ENCODE measurements at places on chromosomes 5 and 9.
A peak's percentile ranks its signal among the peaks of the same experiment; 100 is the strongest.

DNA sequence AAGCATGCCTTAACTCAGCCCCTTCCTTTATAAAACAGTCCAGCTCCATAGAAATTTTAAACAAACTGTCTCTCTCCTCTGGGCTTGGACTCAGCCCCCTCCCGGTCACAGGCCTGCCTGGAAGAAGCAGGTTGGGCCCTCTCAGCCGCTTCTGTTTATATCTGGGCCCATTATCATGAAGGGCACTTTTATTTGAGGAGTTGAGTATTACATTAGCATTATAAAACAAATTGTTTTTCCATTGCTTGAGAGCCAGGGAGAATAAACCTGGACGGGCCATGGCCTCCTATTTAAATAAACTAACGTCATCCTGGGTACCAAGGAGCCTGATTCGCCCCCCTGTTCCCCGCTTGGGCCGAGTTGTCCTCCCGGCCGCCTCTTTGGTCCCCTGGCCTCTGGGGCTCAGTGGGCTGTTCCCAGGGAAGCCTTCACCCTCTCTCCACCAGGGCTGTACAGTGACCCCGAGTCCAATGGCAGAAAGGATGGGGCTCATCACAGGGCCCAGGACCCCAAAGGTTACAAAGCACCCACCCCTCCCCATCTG, 13.2 kb downstream of the IRX2 start:
- peaks cover 65% of the 10 kb centered on the region for H3K27me3 ChIP-seq
- no peak overlapping the region for H3K27ac ChIP-seq
- H3K36me3 ChIP-seq: no peaks in the 10 kb centered on the region
- peaks cover 24% of the 10 kb centered on the region for H3K4me1 ChIP-seq

DNA sequence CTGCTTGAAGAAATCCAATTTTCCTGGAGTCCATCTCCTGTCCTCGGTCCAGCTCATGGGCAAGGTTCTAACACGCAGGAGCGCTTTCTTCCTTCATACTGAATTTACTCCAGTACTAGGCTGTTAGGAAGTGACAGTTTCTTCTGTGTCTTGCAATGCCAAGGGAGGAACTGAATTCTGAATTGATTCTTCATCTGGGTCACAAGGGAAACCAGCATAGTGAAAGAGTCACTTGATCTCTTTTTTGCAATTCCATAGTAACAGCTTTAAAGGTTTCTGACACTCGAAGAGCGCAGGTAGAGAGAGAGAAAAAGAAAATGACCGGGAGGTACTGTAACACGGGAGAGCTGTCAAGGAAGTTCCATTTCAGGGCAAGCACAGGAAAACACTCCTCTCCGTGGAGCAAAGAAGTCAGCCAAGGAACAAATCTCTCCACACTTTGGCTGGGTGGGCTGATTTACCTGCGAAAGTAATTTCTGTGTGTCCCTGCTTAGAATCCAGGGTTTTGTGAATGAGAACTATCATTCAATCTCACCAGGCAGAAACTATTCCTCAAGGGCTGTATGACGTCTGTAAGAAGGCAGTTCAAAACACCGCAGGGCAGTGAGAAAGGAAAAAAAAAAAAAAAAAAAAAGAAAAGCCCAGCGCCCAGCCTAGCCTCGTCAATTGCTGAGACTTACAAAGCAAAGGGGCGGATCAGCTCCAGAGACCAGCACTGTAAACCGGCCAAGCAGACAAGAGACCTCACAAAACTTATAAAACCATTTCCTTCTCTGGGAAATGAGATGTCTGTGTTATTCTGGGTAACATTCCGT, 617.8 kb downstream of the PDE4D start:
- no peaks in the 10 kb centered on the region for H3K27me3 ChIP-seq
- no peaks in the 10 kb centered on the region for H3K36me3 ChIP-seq
- DNase-seq: peak; percentile 21
- peak overlapping the region; percentile 30 for H3K4me3 ChIP-seq
- H3K4me1 ChIP-seq: peaks cover 5% of the 10 kb centered on the region
- H3K27ac ChIP-seq: peak overlapping the region; percentile 58

- no peak overlapping the region for H3K27ac ChIP-seq
- H3K4me3 ChIP-seq: no peak overlapping the region
- H3K27me3 ChIP-seq: no peaks in the 10 kb centered on the region
- H3K36me3 ChIP-seq: peaks cover 43% of the 10 kb centered on the region
- no peak for DNase-seq
These were observed 46.3 kb upstream of the TBC1D9B start for GRCh38 chr5:179953987-179954386.

DNA sequence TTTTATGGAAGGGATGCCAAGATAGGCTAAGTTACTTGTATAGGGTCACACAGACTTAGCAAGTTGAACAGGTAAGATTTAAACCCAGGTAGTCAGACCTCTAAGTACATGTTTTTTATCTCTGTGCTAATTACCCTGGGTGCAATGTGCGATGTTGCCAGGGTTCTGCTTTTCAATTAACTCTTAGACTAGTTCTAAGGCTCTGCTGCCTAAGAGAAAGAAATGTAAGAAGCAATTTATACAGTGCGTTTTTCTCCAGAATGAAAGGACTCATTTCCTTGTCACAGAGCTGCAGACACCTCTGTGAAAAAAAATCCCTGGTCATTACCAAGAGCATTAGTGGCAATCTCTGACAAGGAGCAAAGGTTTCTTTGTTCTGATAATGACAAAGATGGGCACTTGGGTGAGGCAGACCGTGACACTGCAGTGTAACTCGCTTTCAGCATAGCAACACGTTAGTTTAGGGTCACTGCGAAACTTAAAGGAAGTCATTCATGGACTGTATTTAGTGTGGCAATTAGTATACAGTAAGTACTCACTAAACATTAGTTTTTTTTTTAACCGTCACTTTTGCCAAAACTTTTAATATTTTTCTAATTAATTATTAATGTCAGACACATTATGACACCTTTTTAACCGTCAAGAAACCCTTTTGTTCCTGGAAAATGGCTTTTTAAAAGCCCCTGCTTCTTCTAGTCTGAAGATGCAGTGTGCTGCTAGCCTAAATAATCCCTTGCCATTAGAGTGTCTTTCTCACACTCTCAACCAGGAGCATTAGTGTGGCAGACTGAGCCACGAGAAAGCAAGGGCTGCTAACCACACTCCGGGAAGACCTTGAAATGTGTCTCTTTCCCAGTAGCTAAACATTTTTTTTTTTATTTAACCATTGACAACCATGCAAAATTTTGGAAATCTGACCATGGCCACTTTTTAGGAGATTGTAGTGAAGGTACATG, 520.0 kb upstream of the C9orf72 start:
- no peak overlapping the region for H3K4me3 ChIP-seq
- no peak overlapping the region for H3K27ac ChIP-seq
- H3K27me3 ChIP-seq: no peaks in the 10 kb centered on the region
- no peaks in the 10 kb centered on the region for H3K4me1 ChIP-seq
- DNase-seq: no peak

GRCh38 chr9:17342696-17343095, 207.9 kb downstream of the CNTLN start:
- H3K4me1 ChIP-seq: no peaks in the 10 kb centered on the region
- H3K27ac ChIP-seq: no peak overlapping the region
- no peak overlapping the region for H3K4me3 ChIP-seq
- no peaks in the 10 kb centered on the region for H3K27me3 ChIP-seq
- no peak for DNase-seq
- peaks cover 53% of the 10 kb centered on the region for H3K36me3 ChIP-seq

GRCh38 chr9:36779582-36779981, 206.9 kb downstream of the MELK start:
- peaks cover 39% of the 10 kb centered on the region for H3K27me3 ChIP-seq
- no peak for DNase-seq
- H3K4me1 ChIP-seq: no peaks in the 10 kb centered on the region
- no peak overlapping the region for H3K27ac ChIP-seq
- H3K36me3 ChIP-seq: no peaks in the 10 kb centered on the region

- no peaks in the 10 kb centered on the region for H3K27me3 ChIP-seq
- peak; percentile 42 for DNase-seq
- H3K4me1 ChIP-seq: no peaks in the 10 kb centered on the region
- H3K36me3 ChIP-seq: no peaks in the 10 kb centered on the region
- H3K27ac ChIP-seq: no peak overlapping the region
These were observed 16.7 kb upstream of the HSD17B4 start for GRCh38 chr5:119435436-119436132.

GRCh38 chr5:77066184-77066583, 20.9 kb downstream of the ZBED3 start:
- no peak for DNase-seq
- no peak overlapping the region for H3K4me3 ChIP-seq
- no peaks in the 10 kb centered on the region for H3K36me3 ChIP-seq
- no peaks in the 10 kb centered on the region for H3K4me1 ChIP-seq
- no peaks in the 10 kb centered on the region for H3K27me3 ChIP-seq

GRCh38 chr5:14745753-14746152, 81.2 kb downstream of the OTULIN start:
- H3K36me3 ChIP-seq: no peaks in the 10 kb centered on the region
- H3K4me3 ChIP-seq: no peak overlapping the region
- H3K4me1 ChIP-seq: peaks cover 3% of the 10 kb centered on the region
- H3K27me3 ChIP-seq: no peaks in the 10 kb centered on the region
- no peak overlapping the region for H3K27ac ChIP-seq

DNA sequence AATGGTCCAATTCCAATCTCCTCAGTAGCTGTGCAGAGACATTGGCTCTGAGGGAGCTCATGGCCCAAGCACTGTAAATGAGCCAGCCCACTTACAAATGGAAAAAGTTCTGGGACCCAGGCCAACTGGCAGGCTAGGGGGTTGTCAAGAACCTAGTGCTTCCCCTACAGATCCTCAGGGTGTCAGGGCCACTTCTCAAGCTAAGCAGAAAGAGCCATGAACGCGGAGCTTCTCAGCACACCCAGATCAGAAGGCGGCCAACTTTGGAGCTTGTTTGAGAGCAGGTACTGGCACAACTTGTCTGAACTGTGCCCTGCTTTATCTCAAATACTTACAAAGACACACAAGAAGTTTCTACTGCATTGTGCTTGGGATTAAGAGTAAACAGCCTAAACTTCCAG, 17.5 kb downstream of the TLE1 start:
- H3K27me3 ChIP-seq: no peaks in the 10 kb centered on the region
- no peaks in the 10 kb centered on the region for H3K36me3 ChIP-seq
- H3K4me1 ChIP-seq: no peaks in the 10 kb centered on the region
- no peak overlapping the region for H3K27ac ChIP-seq
- DNase-seq: peak; percentile 70

- H3K4me3 ChIP-seq: no peak overlapping the region
- DNase-seq: no peak
- no peaks in the 10 kb centered on the region for H3K4me1 ChIP-seq
- peaks cover 4% of the 10 kb centered on the region for H3K27me3 ChIP-seq
These were observed 261.5 kb downstream of the NSG2 start for GRCh38 chr5:174307031-174307408.

GRCh38 chr5:8919096-8919495, 626.8 kb downstream of the SEMA5A start:
- no peaks in the 10 kb centered on the region for H3K36me3 ChIP-seq
- no peaks in the 10 kb centered on the region for H3K4me1 ChIP-seq
- H3K27ac ChIP-seq: no peak overlapping the region
- H3K4me3 ChIP-seq: no peak overlapping the region
- no peak for DNase-seq

DNA sequence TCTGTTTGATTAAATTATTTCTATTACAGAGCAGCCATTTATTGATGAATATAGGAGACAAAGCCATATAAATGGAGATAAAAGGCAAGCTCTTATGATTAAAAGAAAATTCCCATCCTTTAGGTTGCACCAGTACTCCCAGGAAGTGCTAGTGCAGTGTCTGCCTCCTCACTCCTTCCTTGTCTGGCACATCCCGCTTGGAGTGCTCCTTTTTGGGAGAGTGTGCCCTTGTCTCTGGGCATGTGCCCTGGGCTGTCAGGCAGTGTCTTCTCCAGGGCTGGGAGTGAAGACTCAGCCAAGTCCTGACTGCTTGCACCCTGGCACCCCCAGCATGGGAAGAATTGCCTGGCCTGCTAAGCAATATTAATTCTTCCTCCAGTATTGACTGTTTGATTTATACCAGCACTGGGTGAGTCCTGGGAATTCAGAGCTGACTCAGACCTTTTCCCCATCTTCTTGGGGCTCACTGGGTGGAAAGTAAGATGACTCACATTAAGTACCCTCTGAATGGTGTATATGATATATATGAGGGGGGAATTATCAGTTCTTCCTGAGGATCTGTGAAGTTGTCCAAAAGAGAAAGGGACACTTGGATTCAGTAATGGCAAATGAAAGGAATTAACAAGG, 62.1 kb downstream of the ZSWIM6 start:
- no peak for DNase-seq
- no peak overlapping the region for H3K27ac ChIP-seq
- no peak overlapping the region for H3K4me3 ChIP-seq
- no peaks in the 10 kb centered on the region for H3K36me3 ChIP-seq

DNA sequence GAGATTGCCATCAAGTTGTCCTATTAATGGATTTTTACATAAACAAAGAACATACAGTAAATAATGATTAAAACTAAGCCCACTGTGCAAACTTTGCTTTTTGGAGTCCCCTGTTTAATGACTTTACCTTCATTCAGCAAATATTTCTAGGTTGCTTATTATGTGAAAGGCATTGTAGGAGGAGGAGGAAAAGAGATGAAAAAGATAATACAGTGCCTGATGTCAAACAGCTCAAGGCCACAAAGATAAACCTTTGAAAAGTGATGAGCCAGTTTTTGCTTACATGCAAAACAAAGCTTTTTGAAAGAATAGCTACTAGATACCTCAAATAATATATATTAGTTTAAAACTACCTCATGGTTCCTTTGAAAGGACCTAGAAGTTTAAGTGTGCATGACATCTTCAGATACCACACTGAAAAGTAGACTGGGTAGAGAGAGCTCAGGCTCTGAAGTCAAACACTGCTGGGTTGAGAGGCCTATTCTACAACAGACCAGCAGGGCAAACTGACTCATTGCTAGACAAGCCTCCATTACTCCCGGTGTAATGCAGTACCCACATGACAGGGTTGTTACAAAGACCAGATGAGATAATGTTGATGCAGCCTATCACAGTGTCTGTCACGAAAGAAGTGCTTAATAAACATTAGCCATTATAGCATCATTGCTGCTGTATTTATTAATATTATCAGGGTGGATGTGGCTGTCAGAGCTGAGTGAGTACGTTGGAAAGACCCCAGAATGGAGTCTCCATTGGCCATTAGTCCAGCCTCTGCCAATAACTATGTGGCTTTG, 11.8 kb downstream of the DEPDC1B start:
- H3K36me3 ChIP-seq: no peaks in the 10 kb centered on the region
- H3K27ac ChIP-seq: no peak overlapping the region
- no peaks in the 10 kb centered on the region for H3K27me3 ChIP-seq
- DNase-seq: no peak

- no peak for DNase-seq
- no peaks in the 10 kb centered on the region for H3K27me3 ChIP-seq
- H3K36me3 ChIP-seq: no peaks in the 10 kb centered on the region
- no peak overlapping the region for H3K4me3 ChIP-seq
- H3K4me1 ChIP-seq: no peaks in the 10 kb centered on the region
These were observed 45.2 kb downstream of the ADRA1B start for GRCh38 chr5:159961176-159962160.

GRCh38 chr5:147481874-147482705, 27.8 kb downstream of the DPYSL3 start:
- DNase-seq: peak; percentile 11
- H3K27me3 ChIP-seq: no peaks in the 10 kb centered on the region
- no peaks in the 10 kb centered on the region for H3K36me3 ChIP-seq
- H3K4me3 ChIP-seq: no peak overlapping the region
- peak overlapping the region; percentile 65 for H3K27ac ChIP-seq

Measured in tibial nerve (tissue), 4 donors.